ENCODE measurements at places on chromosomes 11 and 22.

DNA sequence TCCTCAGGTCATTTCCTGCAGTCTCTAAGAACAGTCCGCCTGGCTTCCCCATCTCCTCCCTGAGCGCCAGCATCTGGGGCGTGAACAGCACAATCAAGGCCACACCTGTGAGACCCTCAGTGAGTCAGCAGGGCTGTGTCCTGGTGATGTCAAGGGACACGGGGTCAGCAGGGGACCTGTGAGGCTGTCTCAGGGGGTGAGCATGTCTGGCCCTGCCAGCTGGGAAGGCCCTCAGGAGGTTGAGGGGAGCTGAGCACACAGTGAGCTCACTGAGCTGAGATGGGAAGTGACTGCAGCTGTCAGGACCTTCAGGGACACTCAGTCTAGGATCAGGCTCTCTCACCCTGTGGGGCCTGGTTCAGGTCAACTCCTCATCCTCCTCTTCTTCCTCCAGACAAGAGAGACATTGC lies 46.6 kb upstream of the VPREB1 start:
- no peak for DNase-seq

GRCh38 chr11:34502949-34503348 lies 10.6 kb downstream of the ELF5 start:
- no peak for DNase-seq

GRCh38 chr11:94241896-94242295 lies 62.5 kb upstream of the IZUMO1R start:
- DNase-seq = no peak

GRCh38 chr11:84549217-84549616 lies 1077.9 kb downstream of the DLG2 start:
- no peak for DNase-seq

- no peak for DNase-seq
Measured at GRCh38 chr11:129425214-129425613, 49.6 kb downstream of the BARX2 start.

DNA sequence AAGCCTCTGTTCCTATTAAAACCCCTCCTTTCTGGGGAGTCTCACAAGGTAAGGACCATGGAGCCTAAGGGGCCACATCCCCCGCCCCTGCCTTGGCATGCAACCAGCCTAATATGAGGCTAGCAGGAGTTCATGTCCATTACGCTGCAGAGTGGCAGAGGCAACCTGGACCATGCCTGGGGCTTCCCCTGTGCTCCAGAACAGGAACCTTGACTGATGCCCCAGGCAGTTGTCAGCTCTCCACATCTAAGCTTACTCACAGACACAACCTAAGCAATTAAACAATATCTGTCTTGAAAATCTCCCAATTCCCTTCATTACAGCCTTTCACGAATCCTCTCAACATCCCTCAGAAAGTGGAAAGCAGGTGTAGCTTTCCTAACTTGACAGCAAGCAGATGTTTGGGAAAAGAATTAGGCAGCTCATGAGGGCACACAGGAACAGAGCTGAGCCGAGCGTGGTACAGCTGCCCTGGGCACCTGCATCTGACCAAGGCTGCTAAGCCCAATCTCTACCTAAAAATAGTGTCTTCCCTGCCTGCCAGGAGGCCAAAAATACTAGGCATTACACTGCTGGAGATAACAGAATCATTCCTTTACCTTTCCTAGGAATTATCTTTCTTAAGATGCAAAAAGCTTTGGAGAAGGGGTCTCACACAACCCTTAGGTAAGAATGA lies 20.8 kb downstream of the C11orf71 start:
- DNase-seq = no peak

DNA sequence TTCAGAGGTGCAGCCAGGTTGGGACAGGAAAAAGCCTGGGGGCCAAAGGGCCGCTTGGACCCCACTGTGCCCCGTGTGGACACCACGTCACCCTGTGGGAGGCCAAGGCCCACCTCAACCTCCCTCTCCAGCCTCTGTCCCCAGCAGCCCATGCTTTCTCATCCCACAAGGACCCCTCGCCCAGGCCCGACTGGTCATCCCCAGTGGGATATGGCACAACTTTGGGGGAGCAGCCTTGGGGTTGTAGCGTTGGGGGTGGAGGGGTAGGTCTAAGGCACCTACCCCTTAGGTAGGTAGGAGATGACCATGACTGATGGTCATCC lies 44.0 kb downstream of the IGF2 start:
- DNase-seq = no peak

- no peak for DNase-seq
Measured at GRCh38 chr11:123166071-123166559, 28.9 kb downstream of the CLMP start.

DNA sequence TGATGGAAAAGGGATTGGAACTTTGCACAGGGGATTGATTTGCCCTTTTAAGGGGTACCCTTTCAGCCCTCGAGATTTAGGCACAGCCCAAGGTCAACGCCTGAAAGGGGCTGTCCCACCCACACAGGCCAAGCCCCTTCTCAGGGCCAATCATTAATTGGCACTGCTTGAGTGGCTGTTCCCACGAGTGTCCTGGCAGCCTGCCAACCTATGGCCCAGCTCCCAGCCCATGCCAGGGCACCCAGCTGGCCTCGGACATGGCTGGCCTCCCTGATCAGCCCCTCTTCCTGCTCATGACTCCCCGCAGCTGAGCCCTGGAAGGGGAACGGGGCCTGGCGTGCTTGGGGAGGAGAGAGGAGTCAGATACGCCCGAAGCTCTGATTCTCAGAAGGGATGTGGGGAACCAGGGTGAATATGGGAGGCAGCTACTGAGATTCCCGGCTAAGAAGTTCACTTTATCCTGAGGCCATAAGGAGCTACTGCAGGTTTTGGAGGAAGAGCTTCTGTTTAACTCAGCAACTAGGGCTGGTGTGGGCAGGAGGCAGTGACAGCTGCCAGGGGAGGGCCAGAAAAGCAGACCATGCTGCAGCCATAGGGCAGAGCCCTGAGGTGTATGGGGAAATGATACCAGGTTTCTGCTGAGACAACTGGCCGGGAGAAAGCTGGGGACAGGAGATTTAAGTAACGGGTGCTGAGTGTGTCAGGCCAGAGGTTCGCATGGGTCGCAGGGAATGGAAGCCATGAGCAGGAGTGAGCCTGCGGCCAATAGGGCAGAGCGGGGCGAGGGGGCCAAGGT lies 30.0 kb downstream of the WNT7B start:
- no peak for DNase-seq

- DNase-seq = no peak
Measured at GRCh38 chr11:6790546-6790945, 7.7 kb downstream of the OR2AG1 start.

GRCh38 chr11:113613619-113614018 lies 92.5 kb downstream of the TMPRSS5 start:
- DNase-seq = no peak

DNA sequence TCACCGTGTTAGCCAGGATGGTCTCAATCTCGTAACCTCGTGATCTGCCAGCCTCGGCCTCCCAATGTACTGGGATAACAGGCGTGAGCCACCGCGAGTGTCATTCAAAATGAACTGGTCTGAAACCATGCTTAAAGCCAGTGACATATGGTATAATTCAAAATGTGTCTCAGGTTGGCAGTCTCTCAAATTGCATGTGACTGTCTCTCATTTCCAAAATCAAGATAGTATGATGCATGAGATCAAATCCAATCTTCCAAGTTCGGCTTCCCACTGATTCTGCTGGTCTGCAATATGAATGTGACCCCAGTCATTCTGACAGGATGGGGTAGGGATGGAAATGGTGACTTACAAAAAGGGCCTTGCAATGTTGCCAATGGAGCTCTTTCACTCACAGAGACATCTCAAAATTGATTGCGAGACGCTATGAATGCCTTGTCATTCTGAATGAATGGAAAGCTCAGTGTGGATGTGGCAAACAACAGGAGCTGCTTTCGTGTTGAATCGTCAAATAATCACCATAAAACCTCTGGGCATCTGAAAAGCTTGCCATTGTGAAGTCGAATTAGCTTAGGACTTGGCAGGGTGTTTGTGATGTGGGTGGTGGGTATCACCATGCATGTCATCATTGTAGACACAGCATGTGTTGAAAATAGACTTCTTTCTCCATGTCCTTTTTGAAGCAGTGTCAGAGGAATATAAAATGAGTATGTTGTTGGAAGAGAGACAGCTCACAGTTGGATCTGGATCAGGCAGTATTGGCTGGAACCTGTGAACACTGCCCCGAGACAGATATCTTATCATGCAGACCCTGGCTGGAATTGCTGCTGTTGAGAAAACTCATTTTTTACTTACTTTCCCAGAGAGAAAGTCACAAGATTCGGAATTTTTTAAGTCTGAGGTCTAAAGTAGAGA lies 12.2 kb downstream of the SLN start:
- no peak for DNase-seq

GRCh38 chr11:116840224-116840745 lies 2.9 kb upstream of the APOA1 start:
- DNase-seq = no peak
